ENCODE measurements at places on chromosomes 1 and 21.

DNA sequence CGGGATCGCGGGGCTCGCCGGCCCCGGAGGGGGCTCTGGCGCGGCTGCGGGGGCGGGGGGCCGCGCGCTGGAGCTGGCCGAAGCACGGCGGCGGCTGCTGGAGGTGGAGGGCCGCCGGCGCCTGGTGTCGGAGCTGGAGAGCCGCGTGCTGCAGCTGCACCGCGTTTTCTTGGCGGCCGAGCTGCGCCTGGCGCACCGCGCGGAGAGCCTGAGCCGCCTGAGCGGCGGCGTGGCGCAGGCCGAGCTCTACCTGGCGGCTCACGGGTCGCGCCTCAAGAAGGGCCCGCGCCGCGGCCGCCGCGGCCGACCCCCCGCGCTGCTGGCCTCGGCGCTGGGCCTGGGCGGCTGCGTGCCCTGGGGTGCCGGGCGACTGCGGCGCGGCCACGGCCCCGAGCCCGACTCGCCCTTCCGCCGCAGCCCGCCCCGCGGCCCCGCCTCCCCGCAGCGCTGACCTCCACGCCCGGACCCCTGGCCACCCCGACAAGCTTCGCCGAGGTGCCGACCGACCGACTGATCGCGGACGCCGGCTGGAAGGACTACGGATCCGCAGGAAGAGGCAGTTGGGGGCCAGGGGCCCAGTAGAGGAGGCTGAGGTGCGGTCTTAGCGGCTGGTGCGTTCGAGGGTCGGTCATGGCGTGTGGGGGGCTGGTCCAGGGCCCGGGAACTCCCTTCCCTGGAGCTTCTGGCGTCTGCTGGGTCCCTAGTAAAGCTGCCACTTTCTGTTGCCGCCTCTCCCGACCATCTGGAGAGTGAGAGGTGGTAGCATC, 711 bp downstream of the TRNP1 start:
- DNase-seq: peak; percentile 60

DNA sequence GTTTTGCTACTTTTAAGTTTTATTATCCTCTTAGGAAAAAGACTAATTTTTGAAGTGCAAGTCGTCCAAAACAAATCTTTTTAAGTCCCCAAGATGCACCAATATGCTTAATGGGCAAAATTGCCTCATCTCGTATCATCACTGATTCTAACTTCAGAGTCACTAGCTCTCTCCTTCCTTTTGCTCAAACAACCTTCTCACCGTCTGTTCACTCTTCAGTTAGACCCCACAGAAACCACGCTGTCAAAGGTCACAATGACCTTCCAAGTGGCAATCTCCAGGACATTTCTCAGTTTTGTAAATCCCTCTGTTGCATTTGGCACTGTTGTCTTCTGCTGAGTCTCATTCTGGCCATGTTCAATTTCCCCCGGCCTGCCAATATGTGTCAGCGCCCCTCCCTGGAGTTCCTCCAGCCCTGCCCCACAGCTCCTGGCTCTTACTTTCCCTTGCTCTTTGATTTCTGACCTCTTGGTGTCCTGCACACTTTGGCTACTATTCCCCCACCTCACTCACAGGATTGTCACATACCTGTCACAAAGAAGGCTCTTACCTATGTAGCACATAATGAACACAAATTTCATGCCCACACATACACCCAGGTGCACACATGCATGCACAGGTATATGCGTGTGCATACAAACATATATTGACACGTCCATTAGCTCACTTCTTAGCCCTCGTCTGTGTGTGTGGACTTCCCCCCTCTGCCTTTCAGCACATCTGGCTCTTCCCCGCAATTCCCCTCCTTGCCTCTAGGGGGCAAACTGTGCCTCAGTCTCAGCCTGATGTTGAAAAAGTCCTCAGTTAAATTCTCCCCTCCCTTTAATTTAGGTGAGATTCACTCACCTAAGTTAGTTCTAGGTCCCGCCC, 354.0 kb upstream of the DUSP10 start:
- peak; percentile 75 for DNase-seq

DNA sequence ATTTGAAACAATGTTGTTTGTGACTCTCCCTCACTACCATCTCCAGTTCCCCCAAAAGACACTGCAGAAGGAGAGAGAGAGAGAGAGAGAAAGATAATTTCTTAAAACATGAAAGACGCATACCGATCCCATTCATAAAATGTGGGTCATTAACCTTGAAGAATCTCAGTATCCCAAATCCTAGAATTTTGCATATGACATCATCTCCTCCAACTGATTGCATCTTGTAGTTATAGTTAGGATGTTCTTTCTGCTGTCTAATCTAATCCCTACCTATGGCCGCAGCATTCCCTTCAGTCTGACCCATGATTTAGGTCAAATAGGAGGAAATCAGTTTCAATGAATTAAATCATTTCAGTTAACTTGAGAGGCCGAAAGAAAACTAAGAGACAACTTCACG, 142.4 kb upstream of the ETS2 start:
- DNase-seq: no peak

DNA sequence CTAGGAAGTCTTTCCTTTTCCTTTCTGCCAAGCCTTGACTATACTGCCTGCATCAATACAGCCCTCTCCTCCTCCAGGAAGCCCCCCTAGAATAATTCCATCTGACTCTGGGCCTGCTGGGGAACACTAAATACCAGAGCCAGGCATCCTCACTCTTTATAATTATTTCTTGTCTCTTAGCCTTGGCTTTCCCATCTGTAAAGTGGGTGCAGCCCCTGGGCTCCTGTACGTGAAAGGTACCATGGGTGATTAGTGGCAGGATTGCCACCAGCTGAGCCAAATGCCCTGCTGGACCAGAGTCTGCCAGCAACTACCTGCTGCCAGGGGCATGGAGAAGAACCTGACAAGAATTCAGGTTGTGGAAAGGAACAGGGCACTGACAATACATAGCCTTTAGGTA, 58.7 kb downstream of the LGR6 start:
- no peak for DNase-seq

DNA sequence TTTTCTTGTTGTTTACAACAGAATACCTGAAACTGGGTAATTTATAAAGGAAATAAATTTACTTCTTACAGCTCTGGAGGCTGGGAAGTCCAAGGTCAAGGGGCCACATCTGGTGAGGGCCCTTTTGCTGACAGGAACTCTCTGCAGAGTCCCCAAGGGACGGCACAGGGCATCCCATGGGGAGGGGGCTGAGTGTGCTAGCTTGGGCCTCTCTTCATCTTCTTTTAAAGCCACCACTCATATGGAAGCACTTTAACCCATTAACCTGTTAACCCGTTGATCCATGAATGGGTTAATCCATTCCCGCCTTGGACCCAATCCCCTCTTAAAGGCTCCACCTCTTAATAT, 76.3 kb downstream of the OBSCN start:
- no peak for DNase-seq

- no peak for DNase-seq
These were observed 112.7 kb downstream of the CLIC6 start for GRCh38 chr21:34781526-34781925.

- no peak for DNase-seq
These were observed 11.3 kb downstream of the THEM4 start for GRCh38 chr1:151897991-151898431.

DNA sequence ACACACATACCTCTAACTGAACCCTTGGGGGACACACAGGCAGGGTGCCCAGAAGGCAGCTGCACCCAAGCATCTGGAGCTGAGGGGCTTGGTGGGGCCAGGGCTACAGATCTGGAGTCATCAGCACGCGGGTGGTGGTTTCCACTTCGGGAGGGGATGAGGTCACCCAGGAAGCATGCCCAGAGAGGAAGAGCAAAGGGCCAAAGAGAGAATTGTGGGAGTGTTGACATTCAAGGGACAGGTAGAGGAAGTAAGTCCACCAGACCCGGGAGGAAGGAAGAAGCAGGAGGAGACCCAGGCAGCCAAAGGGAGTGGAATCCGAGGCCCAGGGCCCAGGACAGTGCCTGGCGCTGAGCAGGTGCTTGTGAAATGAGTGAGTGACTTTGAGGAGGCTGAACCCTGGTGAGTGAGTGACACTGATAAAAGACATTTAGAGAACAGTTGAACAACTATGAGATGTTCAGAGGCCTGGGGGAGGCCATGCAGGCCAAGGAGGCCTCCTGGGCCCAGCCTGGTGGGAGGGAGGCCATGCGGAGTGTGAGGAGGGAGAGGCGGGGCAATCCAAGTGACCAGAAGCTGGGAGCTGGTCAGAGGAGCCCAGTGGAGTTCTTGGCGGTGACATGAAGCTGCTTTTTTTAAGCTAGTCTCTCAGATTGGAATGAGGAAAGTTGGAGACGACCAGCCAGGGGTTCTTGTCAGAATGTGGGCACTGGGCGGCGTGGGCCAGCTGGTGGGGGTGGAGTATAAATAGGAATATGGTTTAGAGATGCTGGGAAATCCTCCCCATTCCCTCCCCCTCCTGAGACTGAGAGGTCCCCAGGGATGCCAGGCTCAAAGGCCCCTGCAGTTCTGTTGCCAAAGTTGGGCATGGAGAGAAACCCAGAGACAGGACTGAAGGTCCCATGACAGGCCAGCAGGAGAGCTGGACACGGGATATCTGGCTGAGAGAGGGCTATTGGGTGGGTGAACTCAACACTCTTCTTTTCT, 7.9 kb downstream of the CDK18 start:
- DNase-seq: no peak
